Fibroblast of mammary gland (primary cell): ENCODE measurements at places on chromosomes 7 and 10.
A peak's percentile ranks its signal among the peaks of the same experiment; 100 is the strongest.

DNA sequence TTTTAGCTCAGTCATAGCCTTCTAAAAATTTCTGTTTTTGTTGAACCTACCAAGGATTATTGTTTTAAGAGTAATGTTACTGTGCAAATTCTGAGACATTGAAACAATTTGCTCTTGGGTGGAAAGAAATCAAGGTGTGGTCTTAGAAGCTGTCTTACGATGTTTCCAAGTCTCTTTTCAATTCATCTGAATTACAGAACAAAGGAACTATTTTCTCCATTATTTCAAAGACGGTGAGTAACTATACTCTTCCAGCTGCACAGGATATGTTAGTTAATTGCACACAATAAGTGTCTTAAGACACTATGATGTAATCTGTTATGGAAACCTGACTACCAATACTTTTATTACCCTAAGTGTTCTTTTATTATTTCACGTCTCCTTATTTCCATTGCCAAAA is 106.8 kb upstream of the POM121L12 start:
- DNase-seq, result no peak

DNA sequence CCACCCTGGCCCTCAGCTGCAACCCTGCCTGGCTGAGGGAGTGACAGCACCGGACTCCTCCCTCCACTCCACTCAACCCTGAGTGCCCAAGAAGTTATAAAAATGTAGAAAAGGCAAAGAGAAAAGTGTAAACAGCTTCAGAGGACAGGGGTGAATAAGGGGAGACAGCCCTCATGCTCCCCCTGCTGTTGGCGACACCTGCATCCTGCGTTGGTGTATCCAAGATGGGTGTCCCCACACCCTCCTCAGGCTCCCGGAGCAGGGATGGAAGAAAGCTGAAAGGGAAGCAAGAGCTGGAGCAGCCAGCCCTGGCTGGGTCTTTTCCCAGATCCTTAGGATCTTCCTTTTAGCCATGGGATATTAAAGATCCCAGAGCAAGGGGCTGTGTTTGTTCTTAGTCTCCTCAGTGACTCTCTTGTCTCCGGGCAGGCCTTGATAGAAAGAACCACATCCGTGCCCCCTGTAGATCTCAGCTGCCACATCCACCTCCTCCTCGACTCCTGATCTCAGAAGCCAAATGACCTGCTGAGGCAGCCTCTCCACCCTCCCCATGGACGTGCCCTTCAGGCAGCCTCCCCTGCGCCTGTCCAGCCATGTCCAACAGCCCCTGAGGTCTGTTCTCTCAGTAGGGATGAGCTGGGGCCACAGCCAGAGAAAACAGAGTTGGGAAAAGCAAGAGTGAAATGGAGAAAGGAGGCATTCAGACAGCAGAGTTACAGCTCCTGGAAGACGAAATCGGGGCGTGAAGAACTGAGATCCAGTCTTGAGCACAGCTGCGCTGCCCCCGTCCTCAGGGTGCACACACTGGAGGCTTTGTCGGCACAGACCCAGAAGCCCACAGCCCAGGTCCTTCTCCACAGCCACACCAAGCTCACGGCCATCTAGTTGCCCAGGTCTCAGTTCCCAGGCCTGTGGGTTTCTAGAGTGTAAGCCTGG is 6.8 kb downstream of the FAM131B start:
- DNase-seq, result no peak

DNA sequence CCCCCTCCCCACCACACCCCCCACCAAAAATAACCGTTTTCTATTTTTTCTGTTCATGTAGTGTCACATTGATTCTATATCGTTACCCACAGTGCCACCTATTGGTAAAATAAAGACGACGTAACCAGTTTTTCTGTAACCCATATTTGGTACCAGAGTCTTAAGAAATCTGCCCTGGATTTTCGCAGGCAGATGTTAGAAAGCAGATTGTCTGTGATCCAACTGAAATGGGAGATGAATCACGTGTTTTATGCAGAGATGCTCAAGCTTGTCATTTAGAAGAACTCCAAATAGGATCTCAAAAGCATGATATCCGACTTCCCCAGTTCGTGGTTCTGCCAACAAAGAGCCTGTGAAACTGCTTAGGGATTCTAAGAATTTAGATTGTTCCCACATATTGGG is 261.1 kb upstream of the CSTF2T start:
- DNase-seq, result peak; percentile 84

GRCh38 chr7:82142263-82142864 is 301.2 kb downstream of the CACNA2D1 start:
- DNase-seq, result no peak

- peak; percentile 81 for DNase-seq
Observed at GRCh38 chr10:116888380-116889055, 39.2 kb downstream of the ENO4 start.

- peak; percentile 53 for DNase-seq
Observed at GRCh38 chr7:128347647-128348097, 4.0 kb upstream of the RBM28 start.

- no peak for DNase-seq
Observed at GRCh38 chr7:103130901-103131624, 17.8 kb downstream of the NAPEPLD start.

DNA sequence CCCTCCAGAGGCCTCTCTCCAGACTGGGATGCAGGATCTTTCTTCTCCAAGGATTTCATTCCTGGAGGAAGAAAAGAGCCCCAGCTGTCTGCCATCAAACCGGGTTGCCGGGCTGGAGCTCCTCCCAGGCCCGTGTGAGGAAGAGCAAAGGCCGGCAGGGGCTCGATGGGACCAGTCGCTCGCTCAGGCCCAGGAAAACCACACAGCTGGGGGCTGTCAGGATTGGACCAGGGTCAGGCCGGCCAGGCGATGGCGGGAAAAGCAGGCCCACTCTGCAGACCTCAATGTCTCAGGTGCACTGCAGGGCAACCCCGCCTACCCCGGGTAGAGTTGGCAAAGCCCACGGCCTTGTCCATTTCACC is 98.1 kb upstream of the DNAAF5 start:
- DNase-seq, result no peak

DNA sequence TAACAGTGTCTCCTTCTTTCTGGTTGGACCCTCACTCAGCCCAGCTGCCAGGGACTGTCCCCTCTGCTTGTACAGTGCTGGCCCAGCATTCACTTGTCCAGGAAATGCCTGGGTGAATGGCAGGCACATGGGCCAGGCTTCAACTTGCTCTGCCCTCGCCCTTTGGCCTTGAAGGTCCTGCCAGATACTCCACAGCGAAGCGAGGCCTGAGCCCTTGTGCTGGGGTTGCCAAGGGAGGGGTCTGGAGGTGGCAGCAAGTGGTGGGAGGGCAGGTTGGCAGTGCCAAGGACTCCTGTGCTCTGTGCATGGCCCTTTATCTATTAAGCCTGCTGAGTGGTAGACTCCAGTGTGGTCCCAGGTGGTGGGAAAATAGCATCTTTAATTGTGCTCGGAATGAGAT is 75.7 kb downstream of the CDH23 start:
- DNase-seq, result no peak

DNA sequence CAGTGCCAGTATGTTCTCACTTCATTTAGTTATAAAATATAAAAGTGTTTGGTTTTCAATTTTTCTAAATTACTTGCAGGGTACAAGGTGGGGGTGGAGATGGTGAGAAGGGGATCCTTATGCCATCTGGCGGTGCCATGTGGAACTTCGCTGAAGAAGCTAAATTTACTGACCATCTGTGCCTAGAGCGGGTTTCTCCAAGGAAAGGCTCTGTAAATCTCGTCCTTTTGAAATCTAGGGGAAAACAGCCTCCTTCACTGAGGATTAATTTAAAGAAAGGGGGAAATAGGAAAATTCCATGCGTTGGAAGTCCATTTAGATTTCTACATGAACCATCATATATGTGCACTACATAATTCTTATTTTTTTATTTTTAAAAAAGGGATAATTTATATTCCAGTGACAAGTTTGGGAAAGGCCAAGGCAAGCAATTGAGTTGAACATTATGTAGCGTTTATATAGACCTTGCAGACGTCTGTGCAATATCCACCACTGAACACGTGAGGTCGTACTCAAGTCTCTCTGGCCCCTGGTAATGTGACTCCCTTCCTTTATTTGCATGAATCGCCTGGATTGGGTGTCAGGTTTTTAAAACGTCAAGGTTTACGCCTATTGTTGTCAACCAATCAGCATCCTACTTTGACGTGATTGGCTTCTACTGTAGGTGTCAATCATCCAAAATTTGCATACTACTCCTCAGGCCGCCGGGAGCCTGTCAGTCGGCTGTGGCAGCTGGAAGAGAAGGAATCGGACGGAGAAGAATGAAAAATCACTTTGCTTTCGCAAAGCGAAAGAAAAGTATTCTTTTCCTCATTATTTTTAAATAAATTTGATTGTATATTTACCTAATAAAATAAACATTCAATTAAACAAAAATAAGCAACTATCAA is 297.1 kb upstream of the NFE2L3 start:
- DNase-seq, result peak; percentile 100

DNA sequence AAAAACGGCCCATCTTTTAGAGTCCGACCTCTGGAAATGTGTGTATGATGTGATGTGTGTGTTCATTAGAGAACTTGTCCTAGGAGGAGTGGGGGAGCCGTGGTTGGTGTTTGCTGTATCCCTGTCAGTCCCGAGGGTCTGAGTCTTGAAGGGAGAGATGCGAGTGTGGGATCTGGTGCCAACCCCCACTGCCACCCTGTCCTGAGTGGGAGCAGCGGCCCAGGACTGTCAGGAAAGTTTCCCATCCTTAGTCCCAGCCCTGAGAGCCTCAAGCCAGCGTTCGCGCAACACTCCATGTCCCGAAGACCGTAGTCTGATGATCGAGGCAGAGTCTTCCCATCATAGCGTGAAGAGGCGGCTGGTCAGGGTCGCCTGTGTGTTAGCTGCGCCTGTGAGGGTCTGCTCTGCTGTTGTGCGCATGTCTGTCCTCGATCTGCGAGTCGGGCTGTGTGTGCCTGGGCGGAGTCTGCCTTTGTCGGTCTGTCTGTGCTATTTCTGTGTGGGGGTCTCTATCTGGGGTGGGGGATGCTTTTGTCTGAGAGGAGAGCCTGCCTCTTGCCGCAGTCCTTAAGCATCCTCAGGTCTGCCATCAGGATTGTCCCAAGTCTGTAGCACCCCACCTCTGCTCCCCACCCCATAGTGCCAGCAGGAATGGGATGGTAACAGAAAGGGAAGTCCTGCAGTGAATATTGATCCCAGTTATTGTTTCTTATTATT is 514 bp upstream of the CHAT start:
- DNase-seq, result no peak

- no peak for DNase-seq
Observed at GRCh38 chr7:150981644-150982043, 3.5 kb upstream of the KCNH2 start.

DNA sequence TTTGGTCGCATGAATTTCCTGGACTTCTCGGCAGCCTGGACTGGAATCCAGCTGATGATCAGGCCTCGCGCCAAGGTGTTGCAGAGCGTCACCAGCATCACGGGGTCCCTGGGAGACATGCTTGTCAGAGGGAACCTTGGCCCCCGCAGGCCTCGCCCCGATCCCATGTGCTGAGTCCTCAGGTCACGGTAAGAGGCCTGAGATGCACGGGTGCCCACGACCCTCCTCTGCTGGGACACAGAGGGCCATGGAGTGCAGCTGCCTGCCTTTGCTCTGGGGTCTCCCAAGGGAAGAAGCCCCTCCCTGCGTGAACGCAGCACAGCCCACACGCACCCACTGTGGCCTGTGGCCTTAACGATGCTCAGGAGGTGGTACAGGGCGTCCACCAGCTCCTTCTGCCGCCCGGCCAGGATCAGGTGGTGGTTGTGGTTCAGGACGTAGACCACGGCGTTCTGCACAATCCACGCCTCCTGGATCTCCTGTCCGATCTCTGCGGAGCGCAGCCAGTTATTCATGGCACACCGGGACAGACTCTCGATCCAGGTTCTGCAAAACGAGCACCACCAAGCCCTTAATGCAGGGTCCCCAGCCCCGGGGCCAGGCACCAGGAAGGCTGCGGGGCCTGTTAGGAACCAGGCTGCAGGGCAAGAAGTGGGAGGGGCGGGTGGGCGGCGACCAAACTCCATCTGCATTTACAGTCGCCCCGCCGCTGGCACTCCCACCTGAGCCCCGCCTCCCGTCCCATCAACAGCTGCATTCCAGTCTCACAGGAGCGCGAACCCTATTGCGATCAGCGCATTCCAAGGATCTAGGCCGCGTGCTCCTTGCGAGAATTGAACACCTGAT is 29.4 kb downstream of the CFAP46 start:
- no peak for DNase-seq

DNA sequence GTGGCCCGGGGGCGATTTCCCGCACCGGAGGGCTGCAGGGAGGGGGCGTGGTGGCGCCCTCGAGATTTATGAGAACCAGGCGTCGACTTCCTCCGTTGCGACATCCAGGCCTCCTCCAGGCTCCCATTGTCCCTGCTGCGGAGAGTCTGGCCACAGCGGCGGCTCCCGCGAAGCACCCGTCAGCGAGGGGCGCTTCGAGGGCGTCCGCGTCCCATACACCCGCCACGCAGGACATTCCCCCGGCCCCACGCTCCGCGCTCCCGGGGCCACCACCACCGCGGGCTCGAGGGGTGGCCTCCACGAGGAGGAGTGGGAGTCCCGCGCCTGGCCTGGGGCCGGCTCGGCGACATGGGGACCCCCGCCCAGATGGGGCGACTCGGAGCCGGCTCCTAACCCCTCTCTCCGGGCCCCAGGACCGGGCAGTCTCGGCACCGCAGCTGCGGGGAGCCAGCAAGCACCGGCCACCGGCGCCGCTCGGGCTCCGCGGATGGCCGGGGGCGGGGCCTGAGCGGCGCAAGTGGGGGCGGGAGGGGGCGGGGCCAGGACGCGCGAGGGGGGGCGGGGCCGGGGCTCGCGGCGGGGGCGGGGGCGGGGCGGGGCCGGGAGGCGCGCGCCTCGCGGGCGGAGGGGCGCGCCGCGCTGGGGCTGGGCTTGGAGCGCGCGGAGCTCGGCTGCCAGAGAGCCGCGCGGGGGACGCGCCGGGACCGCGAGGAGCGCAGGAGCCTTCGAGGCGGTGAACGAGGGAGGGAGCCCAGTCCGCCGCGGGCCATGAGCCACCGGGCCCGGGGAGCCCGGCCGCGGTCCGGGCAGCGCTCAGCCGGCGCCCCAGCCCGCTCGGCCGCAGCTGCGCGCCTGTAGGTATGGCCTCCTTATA is at the start of gene SH2B2:
SH2B2 (plus strand) TSS at position 632 of the 874 bp plus-strand sequence. CDS start 13,683 bp downstream, outside the sequence.
- peak; percentile 57 for DNase-seq

- peak; percentile 48 for DNase-seq
Observed at GRCh38 chr7:156827587-156828203, 65.3 kb downstream of the LMBR1 start.

DNA sequence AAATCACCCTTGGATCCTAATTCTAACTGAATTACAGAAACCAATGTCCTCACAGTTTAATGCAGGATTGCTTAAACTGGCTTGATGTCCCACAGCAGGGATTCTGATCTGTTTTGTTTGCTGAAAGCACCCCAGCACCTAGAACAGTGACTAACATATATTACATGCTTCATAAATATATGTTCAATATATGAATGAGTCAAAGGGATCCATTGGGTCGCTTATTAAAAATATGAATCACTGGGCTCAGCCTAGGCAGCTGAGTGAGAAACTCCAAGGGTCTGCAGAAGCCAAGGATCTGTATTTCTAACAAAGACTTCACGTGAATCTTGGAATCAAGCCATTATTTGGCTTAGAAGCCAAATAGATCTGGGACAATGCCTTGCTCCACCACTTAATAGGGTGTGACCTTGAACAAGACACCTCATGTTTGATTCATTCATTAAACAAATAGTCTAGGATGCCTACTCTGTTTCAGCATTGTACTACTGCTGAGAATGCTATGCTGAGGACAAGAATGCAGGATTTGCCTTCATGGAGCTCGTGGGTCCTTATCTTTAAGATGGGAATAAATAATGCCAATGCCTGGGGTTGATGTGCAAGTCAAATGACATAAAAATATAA is 103.4 kb upstream of the DLX6 start:
- no peak for DNase-seq
